ENCODE measurements at places on chromosomes 2 and 18. TPM values are rescaled to one million over a fixed set of nuclear protein-coding genes. Genes with fewer than 3 reads are reported as not detected.

Gene RGPD5
- total RNA-seq: 3.0 TPM

Gene PARD3B
- 0.94 TPM for total RNA-seq

Gene TMSB10
- 9,791 TPM for total RNA-seq

Gene HTR2B
- total RNA-seq: 0.06 TPM

Gene ABCG8
- not detected for total RNA-seq

Gene ZAP70
- 0.12 TPM for total RNA-seq

Gene ALK
- not detected for total RNA-seq

Gene SH3BP4
- 40.7 TPM for total RNA-seq

Gene KDSR
- total RNA-seq: 42.5 TPM

Gene LYG2
- total RNA-seq: 0.18 TPM

Gene ZNF892
- 0.91 TPM for total RNA-seq

Gene WDR35
- 12.0 TPM for total RNA-seq

Gene RGPD4
- total RNA-seq: 0.06 TPM

Gene ODC1
- total RNA-seq: 159 TPM

Gene DNER
- total RNA-seq: 10.4 TPM

Gene KIAA2012
- total RNA-seq: not detected

Gene SPAST
- total RNA-seq: 15.5 TPM

Gene ARHGAP28
- not detected for total RNA-seq

Gene GPR55
- not detected for total RNA-seq

Gene CDH2
- 60.1 TPM for total RNA-seq

Gene GPBAR1
- 0.29 TPM for total RNA-seq

Gene SP140
- total RNA-seq: 0.16 TPM

Gene STARD6
- total RNA-seq: not detected

Gene IL37
- not detected for total RNA-seq

Gene COPS7B
- 41.3 TPM for total RNA-seq

Gene DSEL
- total RNA-seq: 0.43 TPM

Gene CYP27A1
- 0.15 TPM for total RNA-seq

Gene C2orf15
- 0.46 TPM for total RNA-seq

Gene C1QL2
- total RNA-seq: 0.48 TPM

Gene CTNNA2
- total RNA-seq: 0.16 TPM

Gene DNAH6
- 0.10 TPM for total RNA-seq

Gene LCT
- total RNA-seq: 0.05 TPM

Gene ASB3
- total RNA-seq: 12.7 TPM

Gene ADAM23
- 9.3 TPM for total RNA-seq

Gene PLA2R1
- 2.6 TPM for total RNA-seq

Gene CAPN13
- not detected for total RNA-seq

Gene MAP2
- 1.9 TPM for total RNA-seq

Gene CD28
- not detected for total RNA-seq

Gene RBM44
- total RNA-seq: 0.30 TPM

Gene BOK
- 27.7 TPM for total RNA-seq

Gene NPPC
- 0.21 TPM for total RNA-seq

Gene HJURP
- 59.1 TPM for total RNA-seq

Gene SCTR
- total RNA-seq: not detected

Gene GALNT3
- total RNA-seq: not detected

Gene ALPI
- not detected for total RNA-seq

Gene IL36RN
- total RNA-seq: 0.14 TPM

Gene AOX1
- 5.7 TPM for total RNA-seq

Gene PROKR1
- not detected for total RNA-seq

Gene TCF7L1
- total RNA-seq: 10.9 TPM

Gene TWIST2
- 8.2 TPM for total RNA-seq

Gene HAAO
- not detected for total RNA-seq

Gene MOGAT1
- total RNA-seq: not detected

Gene GPC1
- 225 TPM for total RNA-seq

Gene SP140L
- 3.0 TPM for total RNA-seq

Gene MPPE1
- 16.1 TPM for total RNA-seq

Gene ARHGEF33
- total RNA-seq: 0.02 TPM

Gene ACVR1C
- not detected for total RNA-seq

Gene RSAD2
- total RNA-seq: 0.15 TPM
